Activated T-helper 1 cell treated with anti-CD3 and anti-CD28 coated beads, Interleukin-12 subunit alpha, Interleukin-12 subunit beta, Interleukin-2, Interleukin-4 antibody, amounts not matched to agents 30 ng/mL and 10 ng/mL and 1 ng/mL, durations not matched to agents 14 hours and 24 hours and 36 hours (primary cell): ENCODE measurements at places on chromosomes 7 and 10. TPM values are rescaled to one million over a fixed set of nuclear protein-coding genes. Genes with fewer than 3 reads are reported as not detected.

GRCh38 chr10:110724937-110725336, 80.8 kb downstream of the RBM20 start:
- no peak overlapping the region for H3K4me3 ChIP-seq
- H3K36me3 ChIP-seq: no peaks in the 10 kb centered on the region
- no peak overlapping the region for H3K27ac ChIP-seq
- H3K27me3 ChIP-seq: no peaks in the 10 kb centered on the region
- peaks cover 25% of the 10 kb centered on the region for H3K4me1 ChIP-seq

DNA sequence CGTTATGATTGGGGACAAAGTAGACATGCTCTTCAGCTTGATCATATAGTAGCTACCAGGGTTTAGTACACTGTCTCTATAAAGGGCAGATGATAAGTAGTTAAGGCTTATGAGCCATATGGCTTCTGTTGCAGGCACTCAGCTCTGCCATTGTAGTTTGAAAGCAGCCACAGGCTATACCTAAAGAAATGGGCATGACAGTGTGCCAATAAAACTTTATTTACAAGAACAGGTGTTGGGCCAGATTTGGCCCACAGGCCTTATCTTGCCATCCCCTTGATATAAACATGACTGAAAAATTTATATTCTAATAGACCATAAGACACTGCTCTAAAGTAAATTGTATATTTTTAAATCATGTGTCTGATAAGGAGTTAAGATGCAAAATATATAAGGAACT, 36.6 kb downstream of the GRK5 start:
- peaks cover 31% of the 10 kb centered on the region for H3K4me1 ChIP-seq
- no peaks in the 10 kb centered on the region for H3K27me3 ChIP-seq
- H3K27ac ChIP-seq: no peak overlapping the region

Gene PDE6C
- total RNA-seq: not detected in 2 replicates

GRCh38 chr7:771234-772004, 44.3 kb upstream of the PRKAR1B start:
- H3K27me3 ChIP-seq: no peaks in the 10 kb centered on the region
- no peak overlapping the region for H3K27ac ChIP-seq
- H3K36me3 ChIP-seq: peaks cover 10% of the 10 kb centered on the region
- no peak for DNase-seq
- H3K4me1 ChIP-seq: no peaks in the 10 kb centered on the region

- peaks cover 21% of the 10 kb centered on the region for H3K4me1 ChIP-seq
- H3K4me3 ChIP-seq: no peak overlapping the region
- no peaks in the 10 kb centered on the region for H3K27me3 ChIP-seq
- no peak overlapping the region for H3K27ac ChIP-seq
Measured at GRCh38 chr7:140045697-140046096, 17.1 kb downstream of the PARP12 start.

Gene GDF2
- total RNA-seq: not detected in 2 replicates

Gene ZPBP
- total RNA-seq: not detected in 2 replicates

DNA sequence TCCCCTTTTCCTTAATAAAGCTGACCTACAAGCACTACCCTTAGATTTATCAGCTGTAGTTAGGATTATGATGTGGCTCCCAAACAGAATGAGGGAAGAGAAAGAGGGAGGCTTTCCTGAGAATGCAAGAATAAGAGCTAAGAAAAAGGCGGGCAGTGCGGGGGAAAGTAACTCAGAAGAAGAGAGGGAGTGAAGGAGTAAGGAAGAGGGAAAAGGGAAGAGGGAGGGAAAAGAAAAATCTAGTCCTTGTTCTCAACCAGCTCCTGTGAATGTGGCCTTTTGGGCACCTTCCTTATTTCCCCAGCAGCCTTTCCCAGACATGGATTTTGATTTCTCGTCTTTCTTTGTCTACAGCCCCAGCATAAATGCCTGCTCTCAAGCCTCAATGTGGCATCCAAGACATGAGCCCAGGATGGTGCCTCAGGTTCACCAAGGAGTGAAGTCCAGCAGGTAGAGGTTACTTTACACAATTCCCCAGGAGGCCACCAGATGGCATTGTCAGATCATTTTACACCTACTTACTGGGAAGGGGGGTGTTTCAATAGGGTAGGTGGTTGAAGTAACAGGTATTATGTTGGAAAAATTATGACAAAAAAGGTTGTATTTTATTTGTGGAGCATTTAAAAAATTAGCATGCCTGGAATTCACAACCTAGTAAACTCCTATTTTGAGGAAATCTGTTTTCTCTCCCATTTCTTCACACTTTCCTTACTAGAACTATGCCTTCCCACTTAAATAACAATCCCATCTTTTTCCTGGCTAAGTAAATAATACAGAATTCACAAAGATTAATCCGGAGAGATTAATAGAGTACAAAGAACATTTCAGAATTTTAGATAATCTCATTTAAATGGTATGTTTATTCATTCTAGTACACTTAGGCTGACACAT, 106.5 kb downstream of the HTR7 start:
- H3K27ac ChIP-seq: no peak overlapping the region
- DNase-seq: peak; percentile 13
- no peaks in the 10 kb centered on the region for H3K4me1 ChIP-seq
- H3K27me3 ChIP-seq: peaks cover 14% of the 10 kb centered on the region

- H3K4me3 ChIP-seq: no peak overlapping the region
- no peaks in the 10 kb centered on the region for H3K4me1 ChIP-seq
- H3K36me3 ChIP-seq: no peaks in the 10 kb centered on the region
- H3K27ac ChIP-seq: no peak overlapping the region
Measured at GRCh38 chr10:5041471-5042023, 37.9 kb upstream of the AKR1C2 start.

Gene TMEM196
- not detected in 2 replicates for total RNA-seq

GRCh38 chr10:75547391-75548298, 116.2 kb downstream of the LRMDA start:
- no peaks in the 10 kb centered on the region for H3K36me3 ChIP-seq
- no peaks in the 10 kb centered on the region for H3K27me3 ChIP-seq
- no peak for DNase-seq

Gene EGFR
- 0.10 TPM in 1 of 2 replicates, not detected in the other for total RNA-seq

Gene NPY4R
- total RNA-seq: not detected in 2 replicates

DNA sequence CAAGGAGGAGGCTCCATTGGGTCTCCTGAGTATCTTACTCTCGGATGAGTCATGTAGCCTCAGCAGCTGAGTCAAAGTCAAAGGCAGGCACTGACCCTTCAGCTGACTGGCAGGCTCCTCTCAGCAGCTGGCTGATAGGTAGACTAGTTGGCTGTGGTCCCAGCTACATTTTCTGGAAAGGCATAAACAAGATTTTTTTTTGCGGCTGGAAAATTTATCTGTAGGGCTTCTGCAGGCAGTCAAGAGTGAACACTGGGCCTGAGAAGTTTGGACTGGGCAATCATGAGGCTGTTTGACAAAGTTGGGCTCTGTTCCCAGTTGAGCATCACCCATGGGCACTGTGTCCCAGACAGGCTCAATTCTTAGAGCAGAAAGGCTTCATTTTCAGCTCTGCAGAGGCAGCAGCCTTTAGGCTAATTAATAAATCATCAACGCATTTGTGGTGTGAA, 796.2 kb downstream of the CCSER2 start:
- no peaks in the 10 kb centered on the region for H3K27me3 ChIP-seq
- DNase-seq: no peak
- H3K4me1 ChIP-seq: no peaks in the 10 kb centered on the region
- no peaks in the 10 kb centered on the region for H3K36me3 ChIP-seq
- no peak overlapping the region for H3K27ac ChIP-seq

Gene CNPY1
- total RNA-seq: not detected in 2 replicates

Gene MSS51
- 3.1 and 3.7 TPM in 2 replicates for total RNA-seq

Gene ADD3
- 30.1 and 36.6 TPM in 2 replicates for total RNA-seq

DNA sequence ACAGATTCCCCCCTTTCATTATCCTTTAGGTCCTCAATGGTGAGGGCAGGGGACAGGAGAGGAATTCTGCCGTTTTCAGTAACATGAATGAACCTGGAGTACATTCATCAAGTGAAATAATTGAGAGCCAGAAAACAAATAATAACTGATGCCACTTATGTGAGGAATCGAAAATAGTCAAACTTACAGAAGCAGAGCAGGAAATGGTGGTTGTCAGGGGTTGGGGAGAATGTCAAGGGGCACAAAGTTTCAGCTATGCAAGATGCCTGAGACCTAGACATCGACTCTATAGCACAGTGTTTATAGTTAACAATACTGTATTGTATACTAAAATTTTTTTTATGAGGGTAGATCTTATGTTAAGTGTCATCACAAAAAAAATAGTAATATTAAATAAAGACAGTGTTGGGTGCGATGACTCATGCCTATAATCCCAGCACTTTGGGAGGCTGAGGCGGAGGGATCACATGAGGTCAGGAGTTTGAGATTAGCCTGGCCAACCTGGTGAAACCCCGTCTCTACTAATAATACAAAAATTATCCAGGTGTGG, 1219.8 kb downstream of the GATA3 start:
- no peak for DNase-seq
- H3K36me3 ChIP-seq: no peaks in the 10 kb centered on the region
- H3K4me1 ChIP-seq: no peaks in the 10 kb centered on the region

Gene TMEM213
- total RNA-seq: 0.08 TPM in 1 of 2 replicates, not detected in the other

GRCh38 chr7:71389976-71390375, 258.0 kb downstream of the GALNT17 start:
- no peak overlapping the region for H3K4me3 ChIP-seq
- H3K4me1 ChIP-seq: no peaks in the 10 kb centered on the region
- DNase-seq: no peak
- no peaks in the 10 kb centered on the region for H3K27me3 ChIP-seq
- no peaks in the 10 kb centered on the region for H3K36me3 ChIP-seq
- no peak overlapping the region for H3K27ac ChIP-seq

Gene OPN4
- not detected in 2 replicates for total RNA-seq

Gene MOGAT3
- not detected in 2 replicates for total RNA-seq

GRCh38 chr7:44603193-44603592, 3.2 kb upstream of the OGDH start:
- no peak for DNase-seq
- no peak overlapping the region for H3K27ac ChIP-seq

DNA sequence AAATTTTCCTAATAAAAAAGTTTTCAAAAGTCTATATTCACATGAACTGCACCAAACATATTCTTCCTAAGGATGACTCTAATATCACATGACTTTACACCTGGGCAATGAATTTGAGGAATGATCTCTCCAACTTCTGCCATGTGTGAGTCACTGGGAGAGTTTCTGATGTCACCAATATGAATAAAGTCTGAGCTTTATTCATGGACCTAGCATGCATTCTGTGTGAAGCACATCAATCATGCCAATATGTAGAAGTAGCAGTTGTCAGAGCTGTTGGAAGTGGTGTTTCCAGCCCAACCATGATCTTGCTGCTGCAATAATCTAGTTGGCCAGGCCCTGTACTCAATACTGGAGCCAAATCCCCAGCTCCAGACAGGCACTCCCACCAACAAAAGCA, 91.7 kb upstream of the IFRD1 start:
- peaks cover 2% of the 10 kb centered on the region for H3K27me3 ChIP-seq
- DNase-seq: no peak
- H3K4me3 ChIP-seq: no peak overlapping the region
- H3K36me3 ChIP-seq: no peaks in the 10 kb centered on the region
- H3K27ac ChIP-seq: no peak overlapping the region

- no peaks in the 10 kb centered on the region for H3K36me3 ChIP-seq
- H3K4me3 ChIP-seq: no peak overlapping the region
- H3K4me1 ChIP-seq: peaks cover 9% of the 10 kb centered on the region
- no peak overlapping the region for H3K27ac ChIP-seq
- no peaks in the 10 kb centered on the region for H3K27me3 ChIP-seq
Measured at GRCh38 chr7:101941481-101942383, 124.3 kb downstream of the CUX1 start.

DNA sequence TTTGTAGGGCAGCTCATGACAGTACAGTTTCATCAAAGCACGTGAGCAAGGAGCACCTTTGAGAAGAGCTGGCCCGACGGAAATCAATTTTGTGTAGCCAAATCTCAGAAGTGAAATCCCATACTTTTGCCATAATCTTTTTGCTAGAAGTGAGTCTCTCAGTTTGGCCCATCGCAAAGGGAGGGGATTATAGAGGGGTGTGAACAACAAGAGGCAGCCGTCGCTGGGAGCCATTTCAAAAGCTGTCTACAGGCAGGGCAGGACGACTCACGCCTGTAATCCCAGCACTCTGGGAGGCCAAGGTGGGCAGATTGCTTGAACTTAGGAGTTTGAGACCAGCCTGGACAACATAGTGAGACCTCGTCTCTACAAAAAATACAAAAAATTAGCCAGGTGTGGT, 599.8 kb downstream of the GALNT17 start:
- no peaks in the 10 kb centered on the region for H3K27me3 ChIP-seq
- DNase-seq: no peak
- no peaks in the 10 kb centered on the region for H3K36me3 ChIP-seq
- no peaks in the 10 kb centered on the region for H3K4me1 ChIP-seq
- no peak overlapping the region for H3K27ac ChIP-seq

- DNase-seq: no peak
- no peak overlapping the region for H3K4me3 ChIP-seq
- H3K36me3 ChIP-seq: peaks cover 1% of the 10 kb centered on the region
- H3K4me1 ChIP-seq: peaks cover 18% of the 10 kb centered on the region
- H3K27me3 ChIP-seq: peaks cover 4% of the 10 kb centered on the region
- peak overlapping the region; percentile 58 for H3K27ac ChIP-seq
Measured at GRCh38 chr10:12418725-12419261, 69.4 kb downstream of the CAMK1D start.

Gene MRC1
- not detected in 2 replicates for total RNA-seq

GRCh38 chr10:91313796-91314485, 93.5 kb downstream of the PCGF5 start:
- DNase-seq: no peak
- no peaks in the 10 kb centered on the region for H3K36me3 ChIP-seq
- no peak overlapping the region for H3K4me3 ChIP-seq
- no peak overlapping the region for H3K27ac ChIP-seq

- H3K4me1 ChIP-seq: peaks cover 36% of the 10 kb centered on the region
- H3K27ac ChIP-seq: no peak overlapping the region
Measured at GRCh38 chr10:75404815-75405597, 3.4 kb upstream of the ZNF503 start.

- no peak for DNase-seq
- no peak overlapping the region for H3K4me3 ChIP-seq
- H3K27ac ChIP-seq: no peak overlapping the region
- no peaks in the 10 kb centered on the region for H3K27me3 ChIP-seq
- H3K36me3 ChIP-seq: no peaks in the 10 kb centered on the region
Measured at GRCh38 chr10:43044961-43045621, 31.8 kb upstream of the RET start.

Gene ADCK2
- 21.1 and 23.5 TPM in 2 replicates for total RNA-seq

Gene TSPAN12
- total RNA-seq: not detected in 2 replicates

GRCh38 chr7:106944035-106944665, 79.1 kb downstream of the PIK3CG start:
- peaks cover 2% of the 10 kb centered on the region for H3K27me3 ChIP-seq
- H3K4me3 ChIP-seq: no peak overlapping the region
- DNase-seq: no peak
- no peak overlapping the region for H3K27ac ChIP-seq

- no peaks in the 10 kb centered on the region for H3K27me3 ChIP-seq
- DNase-seq: no peak
- H3K4me3 ChIP-seq: no peak overlapping the region
Measured at GRCh38 chr10:69340695-69341094, 62.4 kb downstream of the HK1 start.
